Activated T-helper 1 cell treated with anti-CD3 and anti-CD28 coated beads, Interleukin-2, amount 50 U/mL, for 16 hours (primary cell): ENCODE measurements at places on chromosomes 3 and 15.

- no peak for DNase-seq
Observed at GRCh38 chr3:131075632-131076328, 49.1 kb downstream of the NEK11 start.

DNA sequence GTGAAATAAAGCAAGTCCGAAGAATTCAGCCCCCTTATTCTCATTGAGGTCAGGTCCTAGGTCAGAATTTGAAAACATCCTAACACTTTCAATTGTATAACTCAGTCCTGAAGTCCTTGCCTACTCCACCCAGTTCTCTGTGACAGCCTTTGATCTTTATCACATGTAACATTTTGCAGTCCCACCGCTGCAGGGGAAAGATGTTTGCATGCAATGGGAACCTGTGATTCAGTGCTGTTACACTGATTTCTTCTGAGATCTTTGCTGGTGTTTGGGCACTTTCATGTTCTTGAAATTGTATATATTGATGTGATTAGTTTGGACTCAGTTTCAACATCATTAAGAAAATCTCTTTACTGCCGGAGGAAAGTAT is 18.0 kb upstream of the SECISBP2L start:
- no peak for DNase-seq

- DNase-seq, result no peak
Observed at GRCh38 chr15:84828086-84828908, 11.1 kb downstream of the ALPK3 start.

GRCh38 chr3:190621927-190622326 is 108.0 kb downstream of the IL1RAP start:
- DNase-seq, result no peak

- DNase-seq, result no peak
Observed at GRCh38 chr15:45027220-45027619, 4.2 kb downstream of the SORD start.

DNA sequence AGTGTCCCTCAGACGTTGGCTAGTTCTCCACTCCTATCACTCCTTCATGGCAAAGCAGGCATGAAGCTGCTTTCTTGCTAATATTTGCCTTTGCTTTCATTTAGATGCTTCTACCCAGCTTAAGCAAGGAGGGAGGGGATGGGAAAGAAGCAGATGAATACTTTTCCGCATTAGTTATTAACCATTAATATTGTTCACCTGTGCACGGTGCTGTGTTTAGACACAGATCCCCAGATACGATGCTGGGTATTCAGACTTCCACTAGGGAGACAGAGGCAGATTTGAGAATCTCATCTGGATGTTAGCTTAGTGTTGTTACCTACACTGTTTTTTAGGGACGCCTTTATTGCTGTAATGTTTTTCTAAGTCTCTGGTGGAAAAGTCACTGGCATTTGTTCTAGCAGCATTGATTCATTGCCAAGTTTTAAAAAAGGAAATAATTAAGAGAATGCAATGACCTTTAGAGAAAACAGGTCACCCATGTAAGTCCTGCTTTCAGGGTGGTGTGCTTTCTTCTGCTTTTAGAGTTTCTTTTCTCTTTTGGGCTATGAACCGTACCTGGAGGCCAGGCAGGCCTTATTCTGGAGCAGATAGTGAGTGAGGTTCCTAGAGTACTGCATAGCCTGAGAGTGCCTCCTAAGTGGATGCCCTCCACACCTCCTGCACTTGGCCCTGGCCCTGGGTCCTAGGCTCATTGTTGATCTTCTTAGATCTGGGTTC is 55.5 kb downstream of the MYZAP start:
- DNase-seq, result no peak
